ENCODE measurements at places on chromosomes 16 and 17.

GRCh38 chr17:73359352-73359751, 47.6 kb upstream of the CDC42EP4 start:
- DNase-seq, result no peak

GRCh38 chr16:27123795-27124409, 57.2 kb downstream of the C16orf82 start:
- DNase-seq, result no peak

GRCh38 chr16:46746821-46747776, 1.0 kb downstream of the MYLK3 start:
- DNase-seq, result no peak

DNA sequence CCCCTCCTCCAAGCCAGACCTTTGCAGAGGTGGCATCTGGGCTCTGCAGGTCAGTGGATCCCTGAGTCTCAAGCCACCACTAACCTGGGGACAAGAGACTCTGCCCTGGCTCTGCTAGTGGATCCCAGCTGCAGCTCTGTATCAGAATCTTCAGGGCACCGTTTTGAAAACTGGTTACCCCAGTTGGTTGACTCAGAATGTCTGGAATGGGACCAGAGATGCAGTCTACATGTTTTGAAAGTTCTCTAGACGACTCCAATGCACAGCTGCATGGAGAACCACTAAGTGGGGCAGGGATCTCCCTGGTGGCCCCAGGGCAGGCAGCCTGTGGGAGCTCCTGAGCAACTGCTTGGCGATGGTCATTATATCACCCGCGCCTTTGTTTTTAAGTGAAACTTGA, 34.1 kb upstream of the ADORA2B start:
- DNase-seq, result no peak

- DNase-seq, result no peak
Measured at GRCh38 chr16:72372087-72373045, 200.4 kb upstream of the PMFBP1 start.

GRCh38 chr16:23974223-23974622, 138.4 kb downstream of the PRKCB start:
- no peak for DNase-seq

Data from immature natural killer cell (primary cell).